Retina (tissue), 1 donor: ENCODE measurements at places on chromosomes 2 and 18.

DNA sequence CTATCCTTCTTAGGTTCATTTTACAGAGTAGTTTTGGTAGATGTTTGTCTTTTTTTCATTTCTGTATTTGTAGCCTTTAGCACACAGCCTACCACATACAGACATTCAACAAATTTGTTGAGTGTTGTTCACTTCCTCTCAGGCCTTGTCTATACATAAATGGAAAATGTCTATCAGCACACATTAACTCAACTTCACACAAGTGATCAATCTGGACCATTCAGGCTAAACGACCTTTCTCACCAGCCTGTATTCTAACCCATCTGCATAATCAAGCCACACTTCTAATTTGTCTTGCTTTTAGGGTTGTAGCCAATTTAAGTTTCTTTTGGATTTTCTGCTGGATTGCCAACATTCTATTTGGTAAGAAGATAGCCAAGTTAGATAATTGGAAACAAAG lies 59.9 kb upstream of the DARS1 start:
- DNase-seq = no peak

DNA sequence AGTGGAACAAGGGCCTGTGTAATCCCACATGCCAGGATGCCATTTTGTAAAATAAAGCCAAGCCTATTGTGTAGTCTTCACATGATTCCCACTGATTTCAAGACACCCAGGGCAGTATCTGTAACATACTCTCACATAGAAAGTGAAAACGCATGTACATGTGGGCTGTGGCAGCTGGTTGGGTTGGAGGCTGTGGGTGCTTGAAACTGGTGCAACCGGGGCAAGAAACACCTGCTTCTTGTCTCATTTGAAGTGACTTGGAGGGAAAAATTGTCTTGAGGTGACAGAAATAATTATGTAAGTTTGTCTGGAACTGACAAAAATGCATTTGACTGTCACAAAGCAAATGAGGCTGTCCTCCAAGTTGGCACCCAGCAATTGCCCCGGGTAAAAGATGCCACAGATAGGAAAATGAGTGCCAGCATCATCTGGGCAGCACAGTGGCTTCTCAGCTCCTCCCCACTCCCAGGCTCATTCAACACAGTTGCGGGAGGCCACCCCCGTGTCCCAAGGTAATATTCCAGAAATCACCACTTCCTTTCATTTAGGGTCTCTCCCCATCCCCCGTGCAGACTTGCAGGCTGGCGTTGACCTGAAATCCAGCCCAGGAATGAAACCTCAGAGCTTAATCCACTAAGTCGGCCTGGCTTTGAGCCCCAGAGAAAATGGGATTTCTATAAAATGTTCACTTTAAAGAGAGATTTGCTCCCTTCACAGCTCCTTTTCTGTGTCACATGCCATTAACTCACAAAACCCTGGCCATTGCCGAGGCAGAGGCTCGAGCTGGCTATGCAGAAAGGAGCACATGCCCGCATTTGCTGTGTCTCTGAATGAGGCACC lies 293.9 kb upstream of the PARD3B start:
- no peak for DNase-seq

DNA sequence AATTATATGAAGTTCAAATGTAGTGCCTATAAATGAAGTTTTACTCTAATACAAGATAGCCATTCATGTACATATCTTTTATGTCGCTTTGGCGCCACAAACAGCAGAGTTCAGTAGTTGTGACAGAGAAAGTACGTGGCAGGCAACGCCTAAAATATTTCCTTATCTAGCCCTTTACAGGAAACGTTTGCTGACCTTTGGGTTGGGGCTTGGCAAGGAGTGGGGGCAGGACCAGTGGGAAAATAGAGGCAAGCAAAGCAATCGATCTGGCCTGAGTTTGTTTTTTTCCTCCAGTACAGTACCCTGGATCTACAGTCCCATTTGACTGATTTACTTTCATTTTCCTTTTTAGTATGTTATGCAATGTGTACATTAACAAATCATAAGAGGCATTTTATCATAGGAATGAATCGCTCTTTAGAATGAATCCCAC lies 13.1 kb downstream of the CCDC68 start:
- no peak for DNase-seq

DNA sequence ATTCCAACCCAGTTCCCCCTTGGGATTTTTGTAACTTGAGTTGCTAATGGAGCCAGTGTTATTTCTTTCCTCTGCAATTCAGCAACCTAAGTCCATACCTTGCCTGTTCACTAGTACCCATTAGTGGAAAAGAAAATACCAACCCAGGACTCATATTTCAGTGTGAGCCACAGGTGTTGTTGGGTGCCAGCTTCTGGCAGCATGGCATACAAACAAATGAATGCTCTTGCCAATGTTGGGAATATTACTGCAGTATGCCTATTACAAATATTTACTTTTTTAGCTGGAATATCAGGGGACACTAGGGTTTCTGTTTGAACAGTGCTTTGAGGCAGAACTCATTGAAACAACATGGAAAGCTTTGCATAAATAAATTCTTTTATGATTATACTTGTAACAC lies 130.2 kb downstream of the NCKAP5 start:
- no peak for DNase-seq

DNA sequence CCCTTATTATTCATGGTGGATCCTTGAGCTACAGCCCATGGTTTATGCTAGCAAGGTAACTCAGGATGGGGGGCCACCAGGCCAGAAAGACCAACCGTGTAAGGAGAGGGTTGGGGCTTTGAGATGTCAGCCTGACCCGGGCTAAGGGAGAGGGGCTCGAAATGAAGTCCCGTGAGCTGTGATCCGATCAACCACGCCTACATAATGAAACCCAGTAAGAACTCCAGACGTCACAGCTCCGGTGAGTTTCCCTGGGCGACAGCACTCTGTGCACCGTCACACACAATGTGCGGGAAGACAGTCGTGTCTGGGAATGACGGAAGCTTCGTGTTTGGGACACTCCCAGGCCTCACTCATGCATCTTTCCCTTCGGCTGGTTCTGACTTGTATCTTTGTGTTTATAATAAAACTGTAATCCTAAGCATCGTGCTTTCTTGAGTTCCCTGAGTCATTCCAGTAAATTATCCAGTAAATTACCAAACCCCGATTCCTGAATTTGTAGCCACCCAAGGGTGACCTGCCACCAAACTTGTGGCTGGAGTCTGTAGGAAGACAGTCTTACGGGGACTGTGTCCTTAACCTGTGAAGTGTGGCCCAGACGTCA lies 44.2 kb downstream of the CYP27C1 start:
- DNase-seq = peak; percentile 23

DNA sequence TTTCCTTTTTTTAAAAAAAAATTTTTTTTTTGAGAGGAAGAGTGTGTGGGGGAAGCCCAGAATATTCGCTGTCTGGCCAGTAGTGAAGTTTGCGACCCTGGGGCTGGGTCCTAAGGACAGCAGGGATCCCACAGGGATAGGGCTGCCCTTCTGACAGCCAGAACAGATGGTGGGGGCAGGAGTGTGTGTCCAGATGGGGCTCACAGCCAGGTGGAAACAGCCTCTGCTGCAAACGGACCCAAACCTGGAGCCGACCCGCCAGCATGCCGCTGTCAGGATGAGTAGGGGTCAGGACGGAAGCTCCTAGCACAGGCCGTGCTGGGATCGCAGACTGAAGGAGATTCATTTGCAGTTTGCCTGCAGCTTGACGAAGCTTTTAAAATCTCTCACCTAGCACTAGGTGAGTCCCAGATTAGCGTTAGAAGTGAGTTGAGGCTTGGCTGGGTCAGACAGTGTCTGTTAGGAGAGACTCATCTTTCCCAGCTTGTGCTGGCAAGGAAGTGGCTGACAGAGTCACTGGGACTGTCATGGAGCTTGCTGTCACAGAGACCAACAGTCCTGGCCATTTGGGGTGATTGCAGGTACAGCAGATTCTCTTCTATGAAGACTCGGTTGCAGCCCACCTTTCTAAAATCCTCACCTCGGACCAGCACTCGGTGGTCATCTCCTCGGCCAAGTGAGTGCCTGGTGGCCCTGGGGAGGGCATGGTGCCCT lies 93.4 kb downstream of the DGKD start:
- DNase-seq = no peak

GRCh38 chr2:182650704-182651103 lies 65.4 kb upstream of the DNAJC10 start:
- DNase-seq = peak; percentile 49

DNA sequence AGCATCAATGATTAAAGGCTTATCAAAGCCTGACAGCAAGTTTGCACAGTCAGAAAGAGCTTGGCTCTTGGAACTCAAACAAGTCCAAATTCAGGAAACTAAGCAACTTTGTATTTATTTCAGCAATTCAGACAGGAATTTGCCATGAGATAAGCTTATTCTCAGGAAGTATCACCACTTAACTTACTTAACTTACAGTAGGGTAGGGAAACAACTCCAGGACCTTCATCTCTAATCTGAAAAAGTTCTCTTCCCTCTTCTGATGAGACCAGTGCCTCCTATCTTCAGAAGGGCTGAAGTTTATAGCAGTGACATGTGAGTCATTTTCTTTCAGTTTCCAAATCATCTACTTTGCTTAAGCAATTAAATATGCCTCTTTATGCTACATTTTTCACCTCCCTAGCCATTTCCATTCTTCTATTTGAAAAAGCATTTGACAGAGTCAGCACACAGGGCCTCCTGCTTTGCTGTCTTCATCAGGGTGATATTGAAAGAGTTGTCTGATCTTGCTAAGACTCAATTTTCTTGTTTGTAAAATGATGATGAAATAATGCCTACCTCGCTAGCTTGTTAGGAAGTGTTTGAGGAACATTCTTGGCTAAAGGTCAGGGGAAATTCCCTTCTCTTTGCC lies 389.5 kb downstream of the RND3 start:
- no peak for DNase-seq

GRCh38 chr2:139613264-139613663 lies 833.1 kb upstream of the NXPH2 start:
- DNase-seq = no peak

DNA sequence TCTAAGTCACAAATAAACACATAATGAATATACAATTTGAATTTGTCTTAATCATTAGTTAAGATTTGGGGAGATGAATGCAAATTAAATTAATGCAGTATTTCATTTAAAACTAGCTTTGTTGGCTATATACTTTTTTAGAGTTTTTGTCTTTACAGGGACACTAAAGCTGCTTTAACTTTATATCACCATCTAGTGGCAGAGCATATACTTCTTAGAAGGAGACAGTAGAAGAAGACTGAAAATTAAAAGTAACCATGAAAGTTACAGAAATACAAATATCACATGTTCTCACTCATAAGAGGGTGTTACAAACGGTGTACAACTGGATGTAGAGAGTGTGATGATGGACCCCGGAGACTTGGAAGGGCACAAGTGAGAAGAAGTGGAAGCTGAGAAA lies 268.3 kb upstream of the NETO1 start:
- no peak for DNase-seq

DNA sequence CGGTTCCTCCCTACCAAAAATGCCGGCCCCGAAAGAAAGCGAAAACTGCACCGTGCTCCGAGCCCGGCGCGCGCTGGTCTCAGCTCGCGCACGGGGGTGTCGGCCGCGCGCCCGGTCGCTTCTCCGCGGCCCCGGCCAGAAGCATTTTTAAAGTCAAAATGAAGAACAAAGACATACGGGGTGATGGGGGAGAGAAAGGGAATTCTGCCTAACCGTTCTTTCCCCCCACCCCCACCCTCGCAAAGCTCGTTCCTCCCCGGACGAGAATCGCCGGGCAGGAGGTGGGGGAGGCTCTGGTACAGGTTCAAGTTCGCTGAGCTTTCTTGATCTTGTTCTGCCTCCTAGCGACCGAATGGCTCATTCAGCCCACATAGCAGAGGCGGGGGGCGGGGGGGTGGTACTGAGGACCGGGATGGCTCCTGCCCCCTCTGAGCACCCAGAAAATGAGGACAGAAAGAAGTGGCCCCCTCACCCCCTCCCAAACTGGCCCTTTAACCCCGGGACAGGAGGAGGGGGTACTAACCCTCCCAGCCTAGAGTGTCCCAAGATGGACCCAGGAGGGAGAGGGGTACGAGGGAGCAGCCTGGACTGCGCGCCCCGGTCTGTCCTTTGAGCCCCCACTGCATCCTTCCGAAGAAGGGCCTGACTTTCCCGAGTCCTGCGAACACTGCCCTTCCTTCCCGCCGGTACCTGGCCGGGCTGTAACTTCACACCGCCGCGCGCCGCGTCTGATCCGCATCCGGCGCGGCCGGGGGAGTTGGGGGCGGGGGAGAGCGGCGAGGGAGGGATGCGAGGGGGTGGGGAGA lies 3.1 kb downstream of the BCL11A start:
- peak; percentile 93 for DNase-seq

DNA sequence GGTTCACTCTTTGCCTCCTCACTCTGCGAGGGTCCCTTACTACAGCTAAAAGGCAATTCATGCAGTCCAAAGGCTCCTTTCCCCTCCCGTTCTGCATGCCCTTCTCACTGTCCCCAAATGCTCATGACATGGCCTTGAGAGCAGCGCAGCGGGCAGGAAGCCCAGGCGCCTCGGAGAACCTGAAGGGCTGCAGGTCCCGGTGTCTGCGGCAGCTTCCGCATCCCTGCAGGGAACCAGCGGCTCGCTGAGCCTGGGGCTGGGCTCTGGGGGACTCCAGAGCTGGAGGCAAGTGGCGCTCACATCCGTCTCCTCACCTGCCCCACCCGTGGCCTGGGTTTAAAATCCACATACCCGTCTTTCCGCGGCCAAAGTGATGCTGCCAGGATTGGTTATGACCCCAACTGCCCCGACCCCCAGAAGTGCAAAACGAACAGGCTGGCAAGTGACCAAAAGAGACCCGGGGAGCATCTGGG lies 462 bp upstream of the CIDEA start:
- DNase-seq = peak; percentile 66

DNA sequence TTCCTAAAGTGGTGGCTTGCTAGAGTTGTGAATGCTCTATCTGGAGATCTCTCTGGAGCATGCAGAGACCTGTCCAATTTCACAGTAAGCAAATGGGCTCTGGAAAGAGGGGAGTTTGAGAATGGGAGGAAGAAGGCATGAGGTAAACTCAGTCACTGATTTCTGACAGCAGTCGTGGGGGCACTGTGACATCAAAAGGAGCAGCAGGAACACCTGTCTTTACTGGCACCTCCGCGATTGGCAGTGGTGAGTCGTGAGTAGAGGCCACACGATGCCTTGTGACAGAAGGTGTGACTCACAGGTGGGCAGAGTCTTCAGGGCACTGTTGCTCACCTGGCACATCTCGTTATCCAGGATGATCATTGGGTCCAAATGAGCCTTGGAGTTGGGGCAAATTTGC lies 38.8 kb upstream of the CAVIN2 start:
- no peak for DNase-seq

GRCh38 chr2:71220743-71221142 lies 6.2 kb downstream of the PAIP2B start:
- no peak for DNase-seq

DNA sequence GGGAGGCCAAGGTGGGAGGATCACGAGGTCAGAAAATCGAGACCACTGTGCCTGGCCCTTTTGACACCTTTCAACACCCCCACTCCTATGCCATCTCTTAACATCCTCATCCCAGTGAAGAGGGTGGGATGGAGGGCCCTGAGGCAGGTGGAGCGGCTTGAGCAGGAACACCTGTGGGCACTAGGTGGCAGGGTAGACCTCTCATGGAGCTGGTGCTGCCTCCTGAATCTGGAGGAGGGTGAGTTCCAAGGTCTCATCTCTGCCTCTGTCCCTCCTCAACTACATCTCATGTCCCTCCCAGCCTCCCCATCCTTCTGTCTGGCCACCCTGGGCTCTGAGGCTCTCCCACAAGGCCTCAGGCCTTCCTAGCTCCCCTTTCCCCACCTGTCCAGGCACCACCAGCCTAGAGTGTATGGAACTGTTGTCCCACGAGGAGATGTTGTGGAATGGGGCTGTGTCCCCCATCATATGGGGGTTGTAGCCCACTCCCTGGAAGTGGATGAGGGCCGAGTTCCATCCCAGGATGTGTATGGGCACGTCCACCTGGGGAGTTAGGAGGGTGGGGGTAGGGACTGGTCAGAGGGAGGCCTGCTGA lies 17.0 kb upstream of the CRYBA2 start:
- no peak for DNase-seq

- DNase-seq = no peak
Observed at GRCh38 chr18:45588376-45589355, 26.6 kb upstream of the SLC14A2 start.
